ENCODE measurements at places on chromosomes 2 and 18.

DNA sequence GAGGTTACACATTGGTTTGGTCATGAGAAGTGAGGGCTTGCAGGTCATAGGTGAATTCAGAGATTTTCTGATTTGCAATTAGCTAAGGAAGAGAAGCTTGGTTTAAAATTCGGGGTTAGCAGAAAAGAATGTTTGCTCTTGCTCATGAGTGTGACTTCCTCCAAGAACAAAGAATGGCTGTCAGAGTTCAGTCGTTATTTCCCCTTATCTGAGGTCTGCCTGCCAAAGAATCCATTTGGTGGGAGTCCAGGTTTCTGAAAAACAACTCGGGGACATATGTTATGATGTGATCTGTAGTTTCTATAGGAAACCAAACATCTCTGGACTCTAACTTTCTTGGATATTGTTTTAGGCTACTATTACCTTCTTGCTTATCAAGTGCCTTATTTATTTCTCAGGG, 3.2 kb upstream of the UGT1A6 start:
- no peak overlapping the region for H3K27ac ChIP-seq
- H3K36me3 ChIP-seq: no peaks in the 10 kb centered on the region
- no peak overlapping the region for H3K4me3 ChIP-seq
- DNase-seq: no peak
- H3K4me1 ChIP-seq: no peaks in the 10 kb centered on the region
- H3K27me3 ChIP-seq: no peaks in the 10 kb centered on the region

DNA sequence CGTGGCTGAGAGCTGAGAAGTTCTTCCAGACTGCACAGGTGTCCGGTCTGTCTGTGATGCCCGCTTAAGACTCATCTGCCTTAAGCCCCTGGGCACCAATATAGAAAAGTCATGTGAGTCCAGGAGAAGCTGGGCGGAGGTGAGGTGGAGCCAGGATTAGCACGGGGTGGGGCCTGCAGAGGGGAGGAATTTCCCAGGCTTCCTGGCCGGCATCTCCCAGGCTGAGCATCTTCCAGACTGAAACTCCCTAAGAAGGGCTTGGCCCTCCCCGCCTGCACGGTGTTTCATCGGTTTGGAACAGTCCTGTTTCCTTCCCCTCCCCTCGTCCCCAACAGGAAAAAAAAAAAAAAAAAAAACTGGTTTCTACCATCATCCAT, 270.3 kb downstream of the ATAD2B start:
- DNase-seq: no peak
- H3K4me1 ChIP-seq: no peaks in the 10 kb centered on the region
- H3K36me3 ChIP-seq: no peaks in the 10 kb centered on the region
- H3K27ac ChIP-seq: no peak overlapping the region
- H3K4me3 ChIP-seq: no peak overlapping the region

DNA sequence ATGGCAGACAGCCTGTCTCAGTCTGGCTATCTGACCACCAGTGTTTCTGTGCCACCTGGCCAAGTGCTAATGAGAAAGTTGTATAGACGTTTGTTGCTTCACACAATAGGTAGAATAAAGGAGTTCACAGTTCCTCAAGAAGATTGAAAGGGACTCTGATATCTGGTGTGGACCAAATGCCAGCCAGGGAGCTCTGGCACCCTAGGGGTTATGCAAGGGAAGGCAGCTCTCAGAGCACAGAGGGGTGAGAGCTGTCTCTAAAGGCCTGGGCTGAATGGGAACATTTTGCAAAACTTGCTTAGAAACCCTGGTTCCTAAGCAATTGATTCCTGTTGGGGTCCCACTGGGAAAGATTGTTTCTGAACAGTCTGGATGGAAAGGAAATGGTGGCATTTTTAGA, 553.8 kb downstream of the EPHA4 start:
- no peaks in the 10 kb centered on the region for H3K36me3 ChIP-seq
- no peaks in the 10 kb centered on the region for H3K4me1 ChIP-seq
- H3K4me3 ChIP-seq: no peak overlapping the region
- H3K27ac ChIP-seq: no peak overlapping the region

DNA sequence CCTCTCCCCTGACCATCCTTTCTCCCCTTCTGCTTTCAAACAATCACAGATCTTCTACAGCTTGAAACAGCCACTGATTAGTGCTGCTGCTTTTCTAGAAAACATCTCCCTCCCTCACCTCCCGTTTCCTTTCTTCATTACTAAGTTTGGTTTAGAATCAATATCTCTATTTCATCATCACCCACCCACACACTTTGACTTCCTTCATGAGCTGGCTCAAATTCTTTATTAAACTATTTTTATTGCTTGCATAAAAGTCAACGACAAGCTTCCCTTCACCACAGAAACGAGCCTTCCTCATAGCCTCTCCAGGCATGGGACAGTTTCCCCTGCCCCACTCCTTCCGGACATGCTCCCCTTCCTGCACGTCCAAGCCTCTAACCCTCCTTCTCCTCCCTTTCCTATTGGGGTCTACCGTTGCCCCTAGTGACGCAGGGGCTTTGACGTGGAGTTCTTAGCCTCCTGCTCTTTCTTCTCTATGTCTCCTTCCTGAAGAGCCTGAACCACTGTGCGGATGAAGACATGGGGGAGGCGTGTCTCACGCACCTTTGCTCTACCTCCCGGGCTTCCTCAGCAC, 172.0 kb downstream of the AFF3 start:
- no peak overlapping the region for H3K4me3 ChIP-seq
- no peak for DNase-seq
- no peak overlapping the region for H3K27ac ChIP-seq
- H3K4me1 ChIP-seq: no peaks in the 10 kb centered on the region
- H3K36me3 ChIP-seq: no peaks in the 10 kb centered on the region

DNA sequence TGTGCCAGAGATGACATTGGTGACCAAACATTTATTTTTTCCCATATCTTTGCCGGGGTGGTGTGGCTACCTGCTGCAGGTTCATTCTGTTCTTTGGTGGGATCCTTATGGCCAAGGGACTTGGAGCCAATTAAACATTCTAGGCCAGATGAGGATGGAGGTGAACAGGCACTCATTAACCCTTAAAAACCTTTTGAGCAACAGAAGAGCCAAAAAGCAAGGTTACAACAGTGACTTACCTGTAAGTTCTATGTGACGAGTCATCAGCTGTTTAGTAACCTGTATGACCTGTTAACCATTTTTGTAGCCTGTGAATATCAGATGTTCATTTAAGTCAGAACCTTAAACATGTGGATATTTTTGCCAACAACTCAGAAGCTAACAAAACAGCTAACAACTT, 105.6 kb downstream of the XRCC5 start:
- H3K27me3 ChIP-seq: no peaks in the 10 kb centered on the region
- no peak overlapping the region for H3K4me3 ChIP-seq
- no peaks in the 10 kb centered on the region for H3K36me3 ChIP-seq
- peaks cover 12% of the 10 kb centered on the region for H3K4me1 ChIP-seq
- H3K27ac ChIP-seq: no peak overlapping the region

DNA sequence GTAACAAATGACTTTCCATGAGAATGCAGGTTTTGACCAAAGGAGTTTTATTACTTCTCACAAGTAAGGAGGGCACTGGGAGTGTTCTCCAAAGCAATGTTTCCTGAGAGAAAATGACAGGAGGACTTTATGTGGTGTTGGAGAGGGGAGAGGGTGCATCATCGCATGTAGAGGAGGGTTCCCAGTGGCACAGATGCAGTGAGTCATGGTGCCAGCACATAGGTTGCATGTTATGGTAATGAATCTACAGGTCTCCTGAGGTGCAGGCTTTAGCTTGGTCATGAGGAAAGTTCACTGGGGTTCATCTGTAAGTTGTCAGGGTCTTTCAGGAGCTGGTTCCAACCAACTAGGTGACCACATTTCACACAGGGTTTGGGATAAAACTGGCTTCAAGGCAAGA, 30.4 kb downstream of the NAT8 start:
- H3K36me3 ChIP-seq: peaks cover 6% of the 10 kb centered on the region
- H3K27ac ChIP-seq: no peak overlapping the region
- no peak overlapping the region for H3K4me3 ChIP-seq
- H3K27me3 ChIP-seq: no peaks in the 10 kb centered on the region

DNA sequence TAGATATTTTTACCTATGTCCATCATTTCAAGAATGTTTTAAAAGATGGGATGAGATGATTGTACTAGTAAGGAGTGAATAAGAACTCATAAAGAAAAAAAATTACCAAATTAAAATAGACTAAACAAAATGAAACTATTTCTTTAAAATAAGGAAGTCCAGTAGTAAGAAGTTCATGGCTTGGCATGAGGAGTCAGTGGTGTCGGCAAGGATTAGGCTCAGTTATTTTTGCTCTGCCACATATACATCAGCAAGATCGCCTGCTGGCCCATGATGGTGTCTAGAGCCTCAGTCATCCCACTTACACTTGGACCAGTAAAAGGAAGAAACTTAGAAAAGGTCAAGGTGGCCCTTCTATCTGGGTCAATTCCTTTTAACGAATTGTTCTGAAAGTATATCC, 300.9 kb upstream of the SLC8A1 start:
- no peak overlapping the region for H3K4me3 ChIP-seq
- H3K27ac ChIP-seq: no peak overlapping the region
- H3K4me1 ChIP-seq: no peaks in the 10 kb centered on the region
- H3K27me3 ChIP-seq: no peaks in the 10 kb centered on the region

DNA sequence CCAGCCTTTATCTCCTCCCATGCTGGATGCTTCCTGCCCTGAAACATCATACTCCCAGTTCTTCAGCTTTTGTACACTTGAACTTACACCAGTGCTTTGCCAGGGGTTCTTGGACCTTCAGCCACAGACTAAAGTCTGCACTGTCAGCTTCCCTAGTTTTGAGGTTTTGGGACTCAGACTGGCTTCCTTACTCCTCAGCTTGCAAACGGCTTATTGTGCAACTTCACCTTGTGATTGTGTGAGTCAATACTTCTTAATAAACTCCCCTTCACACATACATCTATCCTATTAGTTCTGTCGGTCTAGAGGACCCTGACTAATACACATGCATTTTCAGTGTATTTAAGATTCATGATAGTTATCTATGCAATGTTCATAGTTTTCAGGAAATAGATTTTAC, 35.8 kb upstream of the ZNF804A start:
- H3K27me3 ChIP-seq: no peaks in the 10 kb centered on the region
- H3K4me3 ChIP-seq: no peak overlapping the region
- no peak overlapping the region for H3K27ac ChIP-seq
- H3K4me1 ChIP-seq: no peaks in the 10 kb centered on the region
- peak; percentile 33 for DNase-seq
- H3K36me3 ChIP-seq: no peaks in the 10 kb centered on the region

DNA sequence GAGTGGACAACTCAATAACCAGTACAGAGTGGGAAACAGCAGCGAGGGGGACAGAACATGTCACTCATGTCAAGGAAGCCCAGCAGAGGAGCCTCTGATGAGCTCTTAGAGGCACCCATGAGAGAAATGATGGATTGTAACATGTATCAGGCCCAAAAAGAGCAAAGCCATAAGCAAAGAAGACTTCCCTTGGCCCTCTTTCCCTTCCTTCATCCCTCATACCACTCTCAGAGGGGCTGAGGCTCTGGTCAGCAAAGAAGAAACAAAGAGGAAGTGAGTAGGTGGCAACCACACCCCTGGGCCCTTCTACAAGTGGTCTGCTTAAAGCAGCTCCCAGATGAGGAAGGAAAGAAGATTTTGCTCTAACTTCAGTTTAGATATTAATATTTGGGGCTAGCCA, 112.8 kb downstream of the CDC42EP3 start:
- no peaks in the 10 kb centered on the region for H3K27me3 ChIP-seq
- H3K27ac ChIP-seq: no peak overlapping the region

All from upper lobe of left lung (tissue), 6 donors.